ENCODE measurements at places on chromosomes 2 and 18.

- DNase-seq: no peak
These were observed 29.4 kb downstream of the FAM210A start for GRCh38 chr18:13696961-13697360.

DNA sequence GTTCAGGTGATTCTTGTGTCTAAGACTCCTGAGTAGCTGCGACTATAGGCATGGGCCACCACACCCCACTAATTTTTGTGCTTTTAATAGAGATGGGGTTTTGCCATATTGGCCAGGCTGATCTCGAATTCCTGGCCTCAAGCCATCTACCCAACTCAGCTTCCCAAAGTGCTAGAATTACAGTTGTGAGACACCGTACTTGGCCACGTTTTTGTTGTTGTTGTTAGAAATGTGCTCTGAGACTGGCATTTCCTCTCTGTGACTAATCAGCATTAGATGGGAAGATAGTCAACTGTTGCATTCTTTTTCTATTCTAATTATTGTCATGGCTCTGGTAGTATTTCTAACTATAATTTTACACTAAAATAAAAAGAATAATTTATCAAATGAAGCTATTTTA lies 191.7 kb downstream of the CAMKMT start:
- no peak for DNase-seq

GRCh38 chr2:109144721-109145120 lies 15.7 kb downstream of the SH3RF3 start:
- DNase-seq: no peak

- no peak for DNase-seq
These were observed 443.5 kb downstream of the XIRP2 start for GRCh38 chr2:167331636-167332232.

- DNase-seq: no peak
These were observed 44.1 kb upstream of the SIX3 start for GRCh38 chr2:44897406-44897805.

GRCh38 chr18:47108998-47109405 lies 41.3 kb downstream of the HDHD2 start:
- no peak for DNase-seq

Data from NCI-H1436 treated with DMSO at 0.1 percent for 48 hours (cell line).